ENCODE measurements at places on chromosomes 16 and 17.

DNA sequence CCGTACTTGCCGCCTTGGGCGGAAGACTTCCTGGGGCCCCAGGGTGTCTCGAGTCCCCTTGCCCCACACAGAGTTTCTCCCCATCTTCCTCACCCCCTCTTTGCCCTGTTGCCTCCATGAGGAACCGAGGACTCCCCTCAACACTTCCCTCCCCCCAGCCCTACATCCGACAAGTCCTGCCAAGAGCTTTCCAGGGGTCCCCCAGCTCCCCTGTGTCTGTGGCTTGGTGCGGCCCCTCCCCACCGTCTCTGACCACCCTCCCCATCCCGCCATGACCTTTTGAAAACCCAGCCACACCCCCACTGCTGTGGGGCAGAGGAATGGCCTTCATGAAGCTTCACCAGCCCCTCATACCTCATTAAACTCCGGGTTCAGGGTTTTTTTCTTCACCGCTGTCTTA, 11.4 kb downstream of the SCGB1C2 start:
- DNase-seq: no peak

GRCh38 chr16:13234999-13235398, 333.6 kb downstream of the SHISA9 start:
- DNase-seq: no peak

GRCh38 chr17:80308692-80309517, 48.3 kb downstream of the RNF213 start:
- DNase-seq: no peak

DNA sequence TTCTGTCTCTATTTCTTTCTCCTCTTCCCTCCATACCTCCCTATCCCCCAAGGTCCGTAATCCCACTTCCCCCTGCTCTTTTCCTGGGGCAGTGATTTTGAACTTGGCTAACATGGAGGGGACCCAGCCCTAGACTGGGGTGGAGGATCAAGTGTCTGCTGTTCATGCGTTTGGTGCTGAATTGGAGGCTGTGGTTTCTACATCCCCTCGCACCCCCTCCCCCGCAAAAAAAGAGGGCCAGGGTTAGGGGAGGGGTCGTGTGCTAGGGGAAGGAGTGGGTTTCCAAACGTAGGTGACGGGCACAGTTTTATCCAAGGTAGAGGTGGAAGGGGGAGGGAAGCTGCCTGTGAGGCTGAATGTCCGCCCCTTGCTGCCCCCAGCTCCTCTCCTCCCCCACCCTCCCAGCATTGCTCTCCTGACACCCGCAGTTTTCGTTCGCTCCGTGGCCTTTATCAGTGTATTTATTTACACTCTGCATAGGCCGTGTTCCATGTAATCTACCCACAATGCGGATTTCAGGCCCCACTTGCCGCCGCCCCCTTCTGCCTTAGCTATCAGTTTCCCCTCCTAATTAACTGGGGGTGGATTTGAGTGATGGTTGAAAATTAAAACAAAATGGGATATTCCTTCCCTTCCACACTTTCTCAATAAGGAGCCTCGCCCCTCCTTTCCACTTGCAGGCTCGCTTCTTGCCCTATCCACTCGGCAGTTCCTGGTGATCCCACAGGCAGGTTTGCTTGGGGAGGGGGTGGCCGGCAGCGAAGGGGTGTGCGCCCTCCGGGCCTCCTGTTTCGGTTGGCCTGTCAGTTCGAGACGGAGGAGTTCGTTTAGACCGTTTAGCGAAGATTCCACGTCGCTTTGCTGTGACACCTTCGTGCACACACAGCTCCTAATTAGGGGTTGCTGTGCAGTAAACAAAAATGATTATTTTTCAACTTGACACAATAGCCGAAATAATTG, 2.0 kb downstream of the GNAO1 start:
- DNase-seq: no peak

DNA sequence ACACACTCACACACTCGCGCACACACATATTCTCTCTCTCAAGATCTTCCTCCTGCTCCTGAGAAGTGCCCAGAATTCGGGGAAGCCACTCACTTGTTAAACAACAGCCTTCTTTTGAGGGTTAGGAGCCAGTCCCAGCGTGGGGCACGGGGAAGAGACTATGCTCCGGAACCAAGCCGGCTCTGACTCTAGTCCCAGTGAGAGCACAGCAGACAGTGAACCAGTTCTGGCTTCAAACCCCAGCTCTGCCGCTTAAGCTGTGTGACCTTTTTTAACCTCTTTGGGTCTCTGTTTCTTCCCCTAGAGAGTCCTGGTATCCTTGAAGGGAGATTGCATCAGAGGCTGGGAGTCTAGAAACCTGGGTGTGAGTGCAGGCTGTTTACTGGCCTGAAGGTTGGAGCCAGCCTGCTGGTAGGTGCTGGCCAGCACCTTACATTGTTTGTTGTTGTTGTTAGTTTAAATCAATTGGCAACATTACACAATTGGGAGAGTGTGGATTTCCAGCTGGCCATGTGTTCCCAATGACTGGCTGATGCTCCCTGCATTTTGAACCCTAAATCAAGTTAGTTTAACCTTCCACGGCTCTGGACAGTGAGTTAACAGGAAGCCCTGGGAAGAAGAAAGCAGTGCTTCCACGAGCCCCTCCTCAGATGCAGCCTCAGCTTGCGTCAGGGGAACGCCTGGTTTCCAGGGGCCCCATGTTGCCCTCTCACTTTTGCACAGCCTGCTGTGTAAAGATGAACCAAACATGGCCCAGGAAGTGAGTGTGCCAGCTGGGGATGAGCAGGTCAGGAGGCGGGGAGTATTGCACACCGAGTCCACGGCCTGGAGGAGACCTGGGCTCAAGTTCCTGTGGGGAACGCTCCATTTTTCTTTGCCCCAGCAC, 71.5 kb downstream of the GAS7 start:
- no peak for DNase-seq

DNA sequence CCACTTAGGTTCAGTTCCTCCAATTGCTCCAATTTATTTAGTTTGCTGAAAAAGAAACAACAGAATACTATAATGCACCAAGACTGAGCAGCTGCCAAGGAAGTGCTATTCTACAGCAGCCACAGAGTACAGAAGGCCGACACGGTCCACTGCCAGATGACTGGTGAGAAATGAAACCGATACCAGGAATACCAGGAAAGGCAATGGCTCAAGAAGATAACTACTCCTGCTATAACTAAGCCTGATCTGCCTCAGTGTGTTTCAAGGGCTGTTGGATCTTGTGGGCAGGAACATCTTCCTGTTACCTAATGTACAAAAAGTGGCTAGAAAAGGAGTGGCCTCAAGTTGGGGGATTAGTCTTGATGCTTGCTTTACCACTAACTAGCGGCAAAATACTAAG, 32.8 kb downstream of the MARVELD3 start:
- DNase-seq: no peak

- no peak for DNase-seq
These were observed 76.9 kb downstream of the WSCD1 start for GRCh38 chr17:6147042-6147441.

GRCh38 chr16:82995286-82995923, 368.6 kb downstream of the CDH13 start:
- DNase-seq: no peak

Data from activated gamma-delta T cell treated with anti-CD3 and anti-CD28 coated beads, Interleukin-2, amount 50 U/mL, for 16 hours (primary cell).